Omental fat pad (tissue), 4 donors: ENCODE measurements at places on chromosomes 5 and 9.

DNA sequence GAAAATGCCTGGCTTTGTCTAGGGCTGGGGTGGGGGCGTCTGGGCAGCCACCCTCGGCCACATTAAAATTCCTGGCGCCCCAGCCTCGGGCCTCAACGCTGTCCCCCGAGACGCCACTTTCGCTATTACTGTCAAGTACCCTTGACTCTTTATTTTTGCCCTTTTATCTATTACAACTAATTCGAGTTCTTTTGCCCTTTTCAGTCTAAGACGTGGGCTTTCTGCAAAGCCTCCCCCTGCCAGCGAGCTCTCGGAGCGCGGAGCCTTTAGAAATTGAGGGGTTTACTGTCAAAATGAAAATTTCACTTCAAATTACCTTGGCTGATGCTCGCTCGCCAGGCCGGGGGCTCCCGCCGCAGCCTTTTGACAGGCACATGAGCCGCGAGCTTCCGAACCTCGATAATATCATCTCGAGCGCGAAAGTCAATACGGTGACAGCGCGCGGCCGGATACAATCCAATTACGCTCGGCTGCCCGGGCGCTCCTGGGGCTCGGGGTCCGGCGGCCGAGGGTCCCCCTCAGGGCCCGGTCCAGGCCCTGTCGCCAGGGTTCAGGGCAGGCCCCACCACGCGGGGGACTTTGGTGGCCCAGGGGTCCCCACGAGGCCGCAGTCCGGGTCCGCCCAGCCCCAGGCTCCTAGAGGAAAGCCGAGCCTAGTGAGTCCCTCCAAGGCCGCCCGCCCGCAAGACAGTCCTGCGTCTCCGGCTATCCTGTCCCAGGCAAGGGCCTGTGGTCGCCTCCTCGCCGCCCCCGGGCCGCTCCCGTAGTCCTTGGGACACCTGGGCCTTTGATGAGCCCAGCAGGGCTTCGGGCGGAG lies 6.7 kb downstream of the IRX4 start:
- no peak for DNase-seq

DNA sequence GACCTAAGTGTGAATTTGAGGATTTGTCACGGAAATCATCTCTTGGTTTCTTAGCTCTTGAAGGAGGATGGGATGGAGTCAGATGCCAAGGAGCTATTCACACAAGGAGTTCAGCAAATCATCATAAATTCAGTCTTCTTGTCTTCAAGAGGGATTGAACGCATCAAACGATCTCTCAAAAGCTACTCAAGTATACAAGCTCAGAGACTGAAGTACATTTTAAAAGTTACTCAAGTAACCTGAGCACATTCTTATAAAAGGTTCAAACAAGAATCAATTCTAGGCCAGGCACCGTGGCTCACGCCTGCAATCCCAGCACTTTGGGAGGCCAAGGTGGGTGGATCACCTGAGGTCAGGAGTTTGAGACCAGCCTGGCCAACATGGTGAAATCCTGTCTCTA lies 21.1 kb upstream of the GOLPH3 start:
- no peak for DNase-seq

- no peak for DNase-seq
Measured at GRCh38 chr5:120544043-120544442, 79.9 kb downstream of the PRR16 start.

- DNase-seq: no peak
Measured at GRCh38 chr5:2353871-2354440, 397.5 kb downstream of the IRX2 start.

GRCh38 chr5:5588887-5589826 lies 166.7 kb downstream of the ICE1 start:
- DNase-seq: no peak

DNA sequence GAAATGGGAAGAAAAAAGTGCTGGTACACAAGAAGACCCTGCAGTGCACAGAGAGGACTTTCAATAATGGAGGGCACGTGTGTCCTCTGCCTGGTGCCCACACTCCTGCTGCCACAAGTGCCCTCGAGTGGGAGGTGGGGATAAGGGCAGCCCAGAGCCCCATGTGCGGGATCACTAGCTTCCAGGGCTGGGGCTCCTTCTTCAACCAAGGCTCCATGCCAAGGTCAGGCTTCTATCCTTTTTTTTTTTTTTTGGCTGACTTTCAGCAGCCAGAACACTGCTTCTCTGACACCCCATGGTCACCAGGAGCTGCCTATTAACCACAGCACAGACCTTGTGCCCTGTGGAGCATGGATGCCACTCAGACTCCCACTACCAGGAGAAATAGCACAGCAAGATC lies 7.5 kb downstream of the ACSL6 start:
- DNase-seq: no peak

DNA sequence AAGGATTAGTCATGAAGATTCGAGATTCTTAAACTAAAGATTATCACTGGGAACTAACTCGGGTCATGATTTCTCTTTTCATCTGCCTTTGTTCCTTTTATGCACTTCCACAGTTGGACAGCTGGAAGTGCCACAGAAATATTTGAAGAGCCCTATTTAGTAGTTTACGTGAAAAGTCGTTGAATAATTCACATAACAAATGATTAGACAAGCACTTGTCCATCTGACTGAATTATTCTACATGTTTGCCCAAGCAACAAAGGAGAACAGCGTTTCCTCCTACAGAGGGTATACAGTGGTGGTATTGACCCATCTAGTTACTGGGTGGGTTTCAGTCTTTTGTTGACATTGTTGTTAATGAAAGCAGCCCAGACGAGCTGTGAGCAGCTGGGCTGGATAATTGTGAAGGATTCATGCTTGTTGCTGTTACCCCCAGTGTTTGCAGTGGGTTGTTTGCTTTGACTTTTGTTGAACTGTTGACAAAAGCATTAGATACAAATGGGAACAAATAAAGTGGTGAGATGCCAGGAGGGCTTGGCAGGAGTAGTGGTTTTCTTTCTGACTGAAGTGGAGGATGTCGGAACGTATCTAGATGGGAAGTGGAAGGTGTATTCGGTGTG lies 96.2 kb downstream of the TLE4 start:
- DNase-seq: no peak

- no peak for DNase-seq
Measured at GRCh38 chr9:10055886-10056395, 556.9 kb downstream of the PTPRD start.

DNA sequence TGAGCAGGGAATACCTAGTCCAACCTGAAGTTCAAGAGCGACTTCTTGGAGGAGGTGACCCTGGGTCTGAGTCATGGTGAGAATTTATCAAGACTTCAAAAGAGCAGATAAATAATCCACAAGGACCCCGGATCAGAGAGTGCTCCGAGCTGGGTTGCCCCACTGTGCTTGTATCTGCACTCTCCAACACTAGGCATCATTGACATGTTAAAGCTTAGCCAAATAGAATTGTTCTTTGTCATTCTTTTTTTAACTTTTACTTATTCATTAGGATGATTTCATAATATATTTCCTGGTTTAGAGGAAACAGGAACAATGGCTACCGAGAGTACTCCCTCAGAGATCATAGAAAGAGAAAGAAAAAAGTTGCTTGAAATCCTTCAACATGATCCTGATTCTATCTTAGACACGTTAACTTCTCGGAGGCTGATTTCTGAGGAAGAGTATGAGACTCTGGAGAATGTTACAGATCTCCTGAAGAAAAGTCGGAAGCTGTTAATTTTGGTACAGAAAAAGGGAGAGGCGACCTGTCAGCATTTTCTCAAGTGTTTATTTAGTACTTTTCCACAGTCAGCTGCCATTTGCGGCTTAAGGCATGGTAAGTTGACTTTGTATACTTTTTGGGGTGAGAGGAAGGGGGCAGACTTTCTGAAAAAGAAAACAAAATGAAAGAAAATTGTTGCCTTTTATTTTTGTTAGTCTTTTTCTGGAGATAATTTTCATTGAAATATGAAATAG lies at the start of gene CARD6:
Gene CARD6 (plus strand): TSS at position 300 of the 738 bp plus-strand sequence. CDS start 16 bp downstream, at position 316.
- DNase-seq: no peak

- no peak for DNase-seq
Measured at GRCh38 chr9:137606005-137606621, 627 bp downstream of the ARRDC1 start.

GRCh38 chr9:131530546-131530919 lies 530 bp downstream of the UCK1 start:
- no peak for DNase-seq

DNA sequence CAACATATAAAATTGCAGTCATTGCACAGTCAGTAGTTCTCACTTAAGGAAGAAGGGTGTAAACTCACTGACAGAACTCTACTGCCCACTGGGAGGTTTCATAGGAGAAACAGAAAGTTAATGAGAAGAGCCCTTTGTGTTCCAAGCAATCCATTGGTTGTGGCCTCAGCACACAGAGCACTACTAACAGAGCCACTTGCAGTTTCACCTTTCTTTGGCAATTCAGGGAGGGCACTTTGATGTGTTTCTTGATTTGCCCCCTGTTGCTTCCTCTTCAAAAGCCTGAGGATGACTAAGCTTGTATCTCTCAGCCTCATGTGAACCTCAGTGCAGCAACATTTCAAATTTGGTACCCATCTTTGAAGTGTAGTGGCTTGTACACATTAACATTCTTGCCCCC lies 409.4 kb downstream of the DMRTA1 start:
- DNase-seq: no peak

- no peak for DNase-seq
Measured at GRCh38 chr5:122805481-122805880, 30.6 kb downstream of the SNX2 start.

DNA sequence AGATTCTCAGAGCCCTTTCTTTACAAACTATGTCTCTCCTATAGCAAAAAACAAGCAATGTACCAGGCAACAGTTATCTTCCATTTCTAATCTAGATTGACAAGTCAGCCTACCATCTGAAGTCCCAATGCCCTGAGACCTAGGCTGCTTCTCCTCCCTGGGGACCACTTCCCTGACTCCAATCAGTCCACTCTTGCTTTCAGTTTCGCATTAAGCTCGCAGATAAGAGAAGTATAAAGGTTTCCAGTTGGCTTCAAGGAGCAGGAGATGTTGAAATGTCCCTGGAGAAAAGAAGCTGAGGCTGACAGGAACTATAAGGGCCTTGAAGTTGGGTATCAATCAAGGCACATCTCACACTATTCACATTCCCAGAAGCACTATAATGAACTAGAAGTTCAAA lies 32.3 kb downstream of the ERP44 start:
- no peak for DNase-seq

DNA sequence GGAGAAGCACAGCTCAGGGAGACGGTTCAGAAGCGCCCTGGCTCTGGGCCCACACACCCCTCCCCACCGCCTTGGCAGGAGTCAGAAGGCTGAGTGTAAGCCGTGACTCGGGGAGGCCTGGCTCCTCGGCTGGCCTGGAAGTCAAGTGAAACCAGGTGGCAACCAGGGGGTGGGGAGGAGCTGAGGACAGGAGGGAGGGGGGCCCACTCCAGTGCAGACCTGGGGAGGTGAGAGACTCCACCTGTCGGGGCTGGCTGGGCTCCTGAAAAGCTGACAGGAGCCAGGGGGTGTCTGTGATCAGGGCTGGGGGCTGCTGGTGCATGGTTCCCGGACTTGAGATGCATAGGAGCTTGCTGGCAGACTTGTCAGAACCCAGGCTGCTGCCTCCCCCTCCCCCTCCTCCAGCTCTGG lies 150.2 kb upstream of the PHYKPL start:
- DNase-seq: no peak

GRCh38 chr5:97095318-97095732 lies 47.1 kb downstream of the LIX1 start:
- no peak for DNase-seq

DNA sequence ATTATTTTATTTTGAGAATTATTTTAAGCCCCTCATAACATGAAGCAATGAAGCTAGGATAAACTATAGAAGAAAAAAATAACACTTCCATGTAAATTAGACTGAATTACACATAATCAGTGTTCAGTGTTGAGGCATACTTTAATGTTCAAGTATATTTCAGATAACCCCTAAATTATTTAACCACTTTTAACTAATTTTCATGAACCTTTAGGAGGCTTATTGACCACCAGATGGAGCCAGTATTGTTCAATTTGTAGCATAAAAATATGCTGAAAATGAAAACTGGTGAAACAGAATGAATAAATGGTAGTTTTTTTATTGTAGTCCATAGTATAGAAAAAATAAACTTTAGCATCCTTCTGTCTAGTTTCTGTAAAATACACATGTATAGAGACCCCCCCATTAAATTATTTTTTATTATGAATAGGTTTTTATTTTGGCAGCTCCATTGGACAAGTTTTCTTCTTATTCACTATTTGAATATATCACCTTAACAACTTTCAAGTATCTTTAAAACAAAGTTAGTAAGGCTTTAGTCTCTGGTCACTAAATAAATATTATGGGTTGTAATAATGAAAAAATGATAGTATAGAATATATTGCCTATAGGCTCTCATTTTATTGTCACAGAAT lies 190.1 kb downstream of the CWC27 start:
- DNase-seq: no peak
